GM13976 (cell line): ENCODE measurements at places on chromosomes 1 and 21.

DNA sequence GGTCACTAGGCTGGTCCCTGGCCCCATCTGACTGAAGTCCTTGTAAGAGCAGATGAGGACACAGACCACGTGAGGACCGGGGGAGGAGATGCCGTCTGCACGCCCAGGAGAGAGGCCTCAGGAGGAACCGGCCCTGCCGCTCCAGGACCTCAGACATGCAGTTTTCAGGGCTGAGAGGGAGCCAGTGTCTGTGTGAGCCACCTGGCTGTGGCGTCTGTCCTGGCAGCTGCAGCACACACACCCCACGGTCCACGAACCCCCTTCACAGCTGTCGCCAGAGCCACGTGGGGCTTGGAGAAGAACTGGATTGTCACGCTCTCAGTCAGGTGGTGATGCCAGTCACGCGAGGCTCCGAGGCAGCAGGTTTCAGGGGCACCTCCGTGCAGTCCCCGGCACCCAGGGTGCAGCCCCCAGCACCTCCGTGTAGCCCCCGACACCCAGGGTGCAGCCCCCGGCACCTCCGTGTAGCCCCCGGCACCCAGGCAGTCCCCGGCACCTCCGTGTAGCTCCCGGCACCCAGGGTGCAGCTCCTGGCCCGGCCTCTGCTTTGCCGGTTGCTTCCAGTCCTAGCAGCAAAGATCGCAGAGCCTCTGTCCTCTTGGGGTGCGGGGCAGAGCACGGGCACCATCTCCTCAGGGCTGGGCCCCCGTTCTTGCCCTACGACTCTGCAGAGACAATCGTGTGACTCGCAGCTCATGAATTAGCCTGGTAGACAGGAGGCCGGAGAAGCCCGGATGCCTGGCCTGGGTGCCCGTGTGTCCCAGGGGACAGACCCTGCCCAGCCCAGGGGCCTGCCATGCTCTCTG lies 19.0 kb upstream of the SUMO3 start:
- no peak for DNase-seq

GRCh38 chr1:177600936-177601335 lies 368.9 kb downstream of the SEC16B start:
- no peak for DNase-seq

- DNase-seq: no peak
Measured at GRCh38 chr1:1344655-1345361, 4.4 kb downstream of the DVL1 start.

DNA sequence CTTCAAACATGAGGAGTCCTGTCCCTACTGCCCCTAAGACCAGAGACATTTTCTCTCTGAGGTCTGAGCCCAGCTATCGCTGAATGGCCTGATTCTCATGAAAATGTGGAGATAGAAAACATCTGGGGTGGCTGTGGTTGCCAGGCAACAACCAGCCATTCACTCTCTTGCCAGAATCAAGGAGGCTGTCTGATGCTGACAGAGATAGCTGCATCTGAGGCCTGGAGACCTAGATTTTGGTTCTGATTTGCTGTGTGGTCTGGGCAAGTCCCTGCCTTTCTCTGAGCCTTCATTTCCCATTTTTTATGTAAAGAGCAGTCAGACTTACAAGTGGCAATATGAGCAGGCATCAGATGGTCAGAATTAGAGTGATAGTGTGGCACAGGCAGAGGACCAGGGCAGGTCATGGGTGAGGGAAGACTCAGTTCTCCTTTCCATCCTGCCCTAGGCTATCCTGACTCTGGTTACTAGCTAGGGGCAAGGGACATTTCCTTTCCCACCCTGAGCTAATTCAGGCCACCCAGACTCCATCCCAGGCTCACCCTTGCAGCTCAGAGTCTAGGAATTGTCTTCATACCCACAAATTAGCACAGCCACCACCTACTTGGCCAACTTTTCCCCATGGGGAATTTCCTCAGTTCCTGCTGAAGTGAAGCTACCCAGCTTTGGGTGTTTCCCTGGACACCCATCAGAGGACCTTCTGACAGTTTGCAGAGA lies 20.0 kb upstream of the RNF19B start:
- peak; percentile 52 for DNase-seq

GRCh38 chr21:38511198-38511597 lies 12.9 kb upstream of the ERG start:
- DNase-seq: no peak

GRCh38 chr1:244065960-244066388 lies 14.9 kb downstream of the ZBTB18 start:
- DNase-seq: no peak

- DNase-seq: no peak
Measured at GRCh38 chr1:40736085-40736531, 44.6 kb downstream of the NFYC start.
